NCI-H146 (cell line): ENCODE measurements at places on chromosomes 11 and 22.
A peak's percentile ranks its signal among the peaks of the same experiment; 100 is the strongest.

DNA sequence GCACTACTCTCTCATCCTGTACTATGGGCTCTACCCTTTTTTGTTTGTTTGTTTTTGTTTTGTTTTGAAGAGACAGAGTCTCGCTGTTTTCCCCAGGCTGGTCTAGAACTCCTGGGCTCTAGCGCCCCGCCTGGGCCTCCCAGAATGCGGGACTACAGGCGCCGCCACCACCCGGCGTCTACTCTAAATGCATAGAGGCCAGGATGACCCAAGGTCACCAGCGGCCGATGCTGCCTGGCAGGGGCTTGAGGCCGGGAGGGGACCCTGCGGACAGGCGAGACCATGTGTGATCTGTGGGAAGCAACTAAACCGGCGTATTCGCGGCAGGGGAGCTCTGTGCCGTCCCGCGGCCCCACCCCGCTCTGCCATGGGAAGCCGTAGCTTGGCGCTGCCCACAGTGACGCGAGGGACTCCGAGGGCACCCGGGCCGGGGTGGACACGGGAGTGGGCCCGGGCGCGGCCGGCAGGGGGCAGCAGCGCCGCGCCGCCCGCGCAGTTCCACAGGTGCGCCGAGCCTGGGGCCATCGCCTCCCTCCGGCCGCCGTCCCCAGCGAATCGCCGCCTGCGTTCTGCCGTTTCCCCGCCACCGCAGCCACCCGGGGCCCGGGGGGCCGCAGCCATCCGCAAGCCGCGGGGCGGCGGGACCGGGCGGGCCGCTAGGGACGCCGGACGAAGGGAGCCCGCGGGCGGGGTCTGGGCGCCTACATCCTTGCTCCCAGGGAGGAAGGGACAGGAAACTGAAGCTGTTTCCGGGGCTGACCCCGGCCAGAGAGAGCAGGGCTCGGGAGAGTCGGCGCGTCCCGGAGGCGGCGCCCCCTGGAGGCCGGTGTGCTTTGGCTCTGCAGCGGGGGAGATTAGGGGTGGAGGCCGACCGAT lies 12.3 kb upstream of the HDHD5 start:
- peak; percentile 84 for DNase-seq

- DNase-seq = no peak
Measured at GRCh38 chr11:8320076-8320475, 56.4 kb upstream of the LMO1 start.

- DNase-seq = no peak
Measured at GRCh38 chr11:102085864-102086551, 24.2 kb upstream of the YAP1 start.

- no peak for DNase-seq
Measured at GRCh38 chr11:34929794-34930763, 13.7 kb downstream of the PDHX start.
